ENCODE measurements at places on chromosomes 2 and 18. TPM values are rescaled to one million over a fixed set of nuclear protein-coding genes. Genes with fewer than 3 reads are reported as not detected.

The CHAC2 gene
- 30.9 TPM for total RNA-seq

The EVX2 gene
- total RNA-seq: not detected

The ARHGAP28 gene
- 20.4 TPM for total RNA-seq

The SCYGR6 gene
- total RNA-seq: not detected

The CD302 gene
- 9.2 TPM for total RNA-seq

The LIPG gene
- 3.7 TPM for total RNA-seq

The SCN1A gene
- not detected for total RNA-seq

The MOGAT1 gene
- total RNA-seq: not detected

The OR6B3 gene
- total RNA-seq: not detected

The ANKRD12 gene
- 24.1 TPM for total RNA-seq

The SAG gene
- total RNA-seq: not detected

The CDH7 gene
- not detected for total RNA-seq

The BIN1 gene
- total RNA-seq: 117 TPM

DNA sequence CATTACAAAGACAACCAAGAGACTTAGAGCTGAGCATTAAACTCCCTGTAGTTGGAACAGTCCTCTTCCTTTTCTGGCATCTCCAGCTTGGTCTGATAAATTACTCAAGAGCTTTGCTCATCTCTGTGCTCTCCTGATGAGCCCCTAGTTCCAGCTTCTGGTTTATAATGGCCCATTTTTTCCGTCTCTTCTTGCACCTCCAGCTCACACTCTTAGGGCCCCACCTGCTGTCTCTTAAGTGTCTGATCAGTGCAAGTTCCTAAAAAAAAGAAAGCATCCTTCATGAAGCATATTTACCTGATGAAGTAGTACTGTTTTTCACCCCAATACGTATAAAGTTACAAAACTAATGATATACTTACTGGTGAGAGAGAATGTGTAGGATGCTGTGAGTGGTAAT is 822.9 kb downstream of the RNF144A start:
- DNase-seq: no peak

GRCh38 chr2:144132357-144132756 is 387.6 kb downstream of the ZEB2 start:
- no peak for DNase-seq

GRCh38 chr2:100178864-100179263 is 36.5 kb upstream of the AFF3 start:
- DNase-seq: no peak

DNA sequence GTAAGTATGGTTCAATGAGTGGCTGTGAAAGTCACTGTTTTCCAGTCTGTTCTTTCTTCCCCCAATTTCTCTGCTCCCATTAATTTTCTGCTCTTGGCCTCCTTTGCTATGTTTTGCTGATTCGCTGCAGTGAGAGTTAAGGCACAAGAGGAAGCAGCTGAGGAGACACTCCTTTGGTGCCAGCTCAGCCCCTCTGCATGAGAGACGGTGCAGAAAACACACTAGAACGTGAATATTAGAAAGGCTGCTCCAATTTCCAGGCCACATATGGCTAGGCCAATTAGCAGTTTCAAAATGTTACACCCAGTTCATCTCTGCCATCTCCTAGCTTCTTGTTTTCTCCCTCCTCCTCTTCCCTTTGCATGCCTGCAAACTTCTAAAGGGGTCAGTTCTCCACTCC is 38.9 kb downstream of the AKAIN1 start:
- DNase-seq: no peak

DNA sequence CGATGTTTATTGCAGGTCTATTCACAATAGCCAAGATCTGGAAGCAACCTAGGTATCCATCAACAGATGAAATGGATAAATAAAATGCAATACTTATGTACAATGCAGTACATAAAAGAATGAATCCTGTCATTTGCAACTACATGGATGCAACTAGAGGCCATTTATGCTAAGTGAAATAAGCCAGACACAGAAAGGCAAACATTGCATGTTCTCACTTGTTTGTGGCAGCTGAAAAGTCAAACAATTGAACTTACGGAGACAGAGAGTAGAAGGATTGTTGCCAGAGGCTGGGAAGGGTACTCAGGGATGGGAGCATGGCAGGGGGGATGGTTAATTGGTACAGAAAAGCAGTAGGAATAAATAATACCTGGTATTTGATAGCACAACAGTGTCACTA is 563.9 kb downstream of the TMX3 start:
- no peak for DNase-seq

DNA sequence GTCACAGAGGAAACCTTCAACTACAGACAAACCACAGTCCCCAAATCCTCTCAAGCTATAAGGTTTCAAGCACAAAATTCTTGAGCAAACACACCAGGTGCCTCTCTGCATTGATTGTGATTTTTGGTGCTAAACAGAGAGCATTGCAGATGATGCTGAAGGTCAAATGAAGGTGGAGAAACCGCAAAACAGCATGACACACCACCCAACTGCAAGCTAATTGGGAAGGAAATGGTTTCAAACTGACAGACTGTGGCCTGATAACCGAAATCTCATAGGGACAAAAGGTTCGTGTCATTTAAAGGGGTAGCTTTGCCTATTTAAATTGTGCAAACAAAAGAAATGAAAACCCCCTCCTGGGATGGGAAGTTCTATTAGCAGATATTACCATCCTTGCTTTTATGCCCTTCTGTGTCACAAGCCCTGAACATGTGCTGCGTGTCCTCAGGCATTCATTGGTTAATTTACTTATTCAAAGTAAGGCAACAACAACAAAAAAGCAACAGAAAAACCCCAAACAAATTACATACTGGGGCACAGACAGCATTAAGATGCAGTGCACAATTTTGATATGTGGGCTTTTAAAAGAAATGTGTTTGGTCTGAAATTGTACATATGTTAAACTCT is 154.9 kb downstream of the AQP4 start:
- peak; percentile 1 for DNase-seq

DNA sequence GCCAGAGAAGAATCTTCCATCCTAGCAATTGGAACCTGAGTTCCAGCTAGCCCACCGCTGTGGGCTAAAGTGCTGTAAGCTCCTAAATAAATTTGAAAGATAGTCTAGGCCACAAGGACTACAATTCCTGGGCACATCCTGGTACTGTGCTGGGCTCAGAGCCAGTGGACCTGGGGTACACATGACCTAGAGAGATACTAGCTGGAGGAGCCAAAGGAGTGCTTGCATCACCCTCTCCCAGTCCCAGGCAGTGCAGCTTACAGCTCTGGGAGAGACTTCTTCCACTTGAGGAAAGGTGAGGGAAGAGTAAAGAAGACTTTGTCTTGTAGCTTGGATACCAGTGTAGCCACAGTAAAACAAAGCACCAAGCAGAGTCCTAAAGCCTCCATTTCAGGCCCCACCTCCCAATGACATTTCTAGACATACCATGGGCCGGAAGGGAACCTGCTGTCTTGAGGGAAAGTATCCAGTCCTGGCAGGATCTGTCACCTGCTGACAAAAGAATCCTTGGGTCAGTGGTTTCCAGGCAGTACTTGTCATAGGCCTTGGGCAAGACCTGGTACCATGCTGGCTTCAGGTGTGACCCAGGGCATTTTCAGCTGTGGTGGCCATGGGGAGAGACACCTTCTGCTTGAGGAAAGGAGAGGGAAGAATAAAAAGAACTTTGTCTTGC is 89.5 kb downstream of the TMEM185B start:
- DNase-seq: no peak

GRCh38 chr2:172726172-172726735 is 9.4 kb upstream of the RAPGEF4 start:
- no peak for DNase-seq

- DNase-seq: no peak
Measured at GRCh38 chr2:198700319-198700718, 757.4 kb downstream of the SATB2 start.

GRCh38 chr2:235605312-235606003 is 111.6 kb downstream of the AGAP1 start:
- DNase-seq: peak; percentile 89

- no peak for DNase-seq
Measured at GRCh38 chr2:15311926-15312325, 249.2 kb downstream of the NBAS start.

DNA sequence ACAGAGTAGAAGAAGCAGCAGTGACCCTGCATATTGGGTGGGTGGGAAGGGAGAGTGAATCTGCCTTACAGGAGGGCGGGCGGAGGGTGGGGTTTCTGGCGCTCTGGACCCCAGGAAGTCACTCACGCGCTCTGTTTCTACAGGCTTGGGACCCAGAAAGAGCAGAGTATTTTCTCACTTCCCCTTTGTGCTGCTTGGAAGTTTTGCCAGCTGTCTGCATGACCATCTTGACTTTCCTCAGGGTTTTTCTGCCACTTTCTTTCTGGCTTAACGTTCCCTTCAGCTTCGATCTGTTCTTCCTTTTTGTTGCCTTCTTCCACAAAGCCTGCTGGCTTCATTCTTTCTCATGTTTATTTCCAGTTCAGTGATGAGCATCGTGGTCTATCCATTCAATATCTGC is 383.1 kb downstream of the GALR1 start:
- no peak for DNase-seq

GRCh38 chr2:66960161-66960560 is 437.0 kb upstream of the ETAA1 start:
- no peak for DNase-seq

- no peak for DNase-seq
Measured at GRCh38 chr2:203689426-203690116, 16.9 kb upstream of the CD28 start.

DNA sequence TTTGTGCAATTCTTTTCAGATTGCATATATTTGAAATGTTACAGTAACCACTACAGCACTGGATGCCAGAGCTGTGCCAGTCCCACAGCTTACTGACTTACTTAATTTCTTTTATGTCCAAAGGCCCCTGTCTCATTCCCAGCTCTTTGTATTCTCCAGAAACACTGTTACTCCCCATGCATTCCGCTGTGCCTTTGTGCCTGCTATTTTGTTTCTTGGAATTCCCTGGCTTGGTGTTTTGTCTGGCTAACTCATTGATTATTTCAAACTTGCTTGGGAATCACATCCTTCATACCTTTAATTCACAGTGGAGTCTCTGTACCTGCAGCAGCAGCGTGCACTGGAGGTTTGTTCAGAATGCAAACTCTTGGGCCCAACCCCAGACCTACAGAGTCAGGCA is 601.9 kb upstream of the DDX18 start:
- no peak for DNase-seq

GRCh38 chr2:64276417-64277095 is 132.3 kb upstream of the PELI1 start:
- peak; percentile 60 for DNase-seq

DNA sequence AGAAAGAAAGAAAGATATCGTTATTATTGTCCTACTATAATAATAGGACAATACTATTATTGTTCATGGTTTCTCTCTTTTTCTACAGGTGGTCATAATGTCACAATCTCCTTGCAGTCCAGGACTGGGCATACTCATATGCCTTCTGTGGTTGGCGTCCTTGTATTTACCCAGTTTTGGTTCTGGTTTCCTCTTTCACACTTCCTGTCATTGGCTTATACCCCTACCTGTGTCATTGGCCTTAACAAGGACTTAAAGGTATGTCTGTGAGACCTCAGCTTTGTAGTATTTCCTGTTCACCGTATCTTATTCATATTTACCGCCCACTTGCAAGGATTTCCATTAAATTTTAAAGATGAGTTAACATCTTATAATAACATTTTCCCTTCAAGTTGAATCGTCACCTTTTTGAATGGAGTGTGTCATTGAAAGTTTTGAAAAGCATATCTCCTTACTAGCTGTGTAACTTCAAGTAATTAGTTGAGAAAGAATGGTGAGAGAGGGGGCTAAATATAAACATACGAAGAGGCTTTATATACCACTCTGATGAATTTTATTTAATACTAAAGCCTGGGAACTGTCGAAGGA is 36.5 kb upstream of the HTR2B start:
- peak; percentile 54 for DNase-seq

GRCh38 chr2:43049836-43050801 is 176.3 kb downstream of the ZFP36L2 start:
- DNase-seq: no peak

- DNase-seq: no peak
Measured at GRCh38 chr18:37529863-37530262, 35.7 kb downstream of the CELF4 start.

DNA sequence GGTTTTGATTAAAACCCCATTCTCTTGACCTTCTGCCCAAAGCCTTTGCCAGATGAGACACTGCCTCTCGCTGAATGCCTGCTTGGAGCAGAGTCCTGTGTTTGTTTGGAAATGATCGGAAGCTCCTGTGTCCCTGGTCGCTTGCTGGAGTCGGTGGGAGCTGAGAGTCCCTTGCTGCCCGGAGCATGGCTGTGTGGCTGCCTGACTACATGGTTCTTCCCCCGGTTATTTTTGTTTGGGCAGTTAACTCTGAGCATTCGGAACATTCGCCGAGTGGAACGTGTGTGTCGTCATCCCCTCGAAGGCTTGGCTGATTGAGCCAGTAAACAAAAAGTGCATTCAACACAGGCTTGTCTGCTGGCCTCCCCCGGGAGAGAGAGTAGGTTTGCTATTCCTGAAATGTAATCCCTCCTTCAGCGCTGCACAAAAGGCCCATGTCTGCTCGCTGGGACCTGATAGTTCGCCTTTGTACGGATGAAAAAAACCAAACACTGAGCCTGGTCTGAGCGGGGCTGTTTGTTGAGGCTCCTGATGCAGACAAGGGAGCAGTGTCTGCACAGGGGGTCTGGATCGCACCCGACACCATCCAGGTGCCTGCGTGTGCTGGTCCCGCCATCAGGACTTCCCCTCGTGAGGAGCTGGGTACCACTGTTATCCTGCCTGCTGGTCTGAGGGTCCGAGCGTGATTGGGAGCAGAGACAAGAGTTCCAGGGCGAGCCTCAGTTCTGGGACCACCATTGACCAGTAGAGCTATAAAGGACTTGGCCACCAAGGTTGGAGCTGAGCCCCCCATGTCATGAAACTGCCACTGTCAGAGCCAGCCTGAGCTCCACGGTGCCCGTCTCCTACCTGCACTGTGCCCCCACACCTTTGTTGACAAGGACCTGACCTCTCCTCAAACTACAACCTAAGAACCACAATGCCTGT is 83.8 kb downstream of the AGAP1 start:
- DNase-seq: no peak

DNA sequence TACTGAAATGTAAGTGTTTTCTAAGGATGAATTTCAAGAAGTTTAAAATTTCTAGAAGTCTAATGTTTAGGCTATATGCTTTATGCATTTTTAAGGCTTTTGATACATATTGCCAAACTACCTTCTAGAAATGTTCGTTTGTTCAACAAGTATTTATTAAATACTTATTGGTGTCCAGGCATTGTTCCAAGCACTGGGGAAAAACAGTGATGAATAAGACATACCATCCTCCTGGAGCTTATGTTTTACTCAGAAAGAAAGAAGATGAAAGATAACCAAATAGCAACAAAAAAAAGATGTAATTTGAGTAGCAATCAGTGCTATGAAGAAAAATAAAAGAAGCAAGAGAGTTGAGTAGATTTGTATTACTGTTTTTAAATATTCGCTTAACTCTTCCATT is 692.9 kb downstream of the SLC4A3 start:
- no peak for DNase-seq

DNA sequence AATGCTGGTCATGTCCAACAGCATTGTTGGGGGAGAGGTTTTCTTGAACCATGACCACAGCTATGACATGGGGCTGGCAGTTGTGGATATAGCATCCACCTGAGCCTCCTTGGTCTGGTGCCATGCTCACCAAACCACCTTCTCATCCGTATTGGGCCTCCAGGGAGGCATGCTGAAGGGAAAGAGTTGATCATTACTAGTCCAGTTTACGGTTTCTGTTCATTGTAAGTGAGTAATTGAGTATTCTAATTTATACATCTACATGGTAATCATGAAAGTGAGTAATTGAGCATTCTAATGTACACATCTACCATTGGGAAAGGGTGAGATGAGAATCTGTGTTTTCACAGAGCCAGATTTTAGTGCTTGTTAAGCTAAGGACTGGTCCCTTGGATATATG is 6.8 kb downstream of the TMEM87B start:
- no peak for DNase-seq

GRCh38 chr2:237041231-237041630 is 44.5 kb upstream of the COPS8 start:
- DNase-seq: no peak

All from A172 (cell line).